ENCODE measurements at places on chromosomes 12 and 14.

DNA sequence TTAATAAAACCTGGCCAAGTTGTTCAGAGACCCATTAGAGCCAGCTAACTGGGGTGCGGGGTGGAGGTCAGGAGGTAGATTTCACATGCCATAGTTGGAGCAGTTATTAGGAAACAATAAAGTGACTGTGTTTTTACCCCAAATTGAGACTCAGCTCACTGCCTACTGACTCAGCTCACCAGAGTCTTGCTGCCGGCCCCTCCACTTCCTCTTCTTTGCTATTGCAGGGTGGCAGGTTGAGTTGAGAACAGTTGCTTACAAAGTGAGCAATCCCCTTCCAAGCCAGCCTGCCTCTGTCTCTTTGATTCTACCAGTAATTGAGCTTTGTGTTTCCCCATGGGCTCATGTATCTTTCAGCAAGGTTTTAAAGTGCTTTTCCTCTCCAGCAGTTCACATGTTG lies 12.9 kb downstream of the ST8SIA1 start:
- no peak for DNase-seq

- no peak for DNase-seq
These were observed 270.3 kb downstream of the CCDC91 start for GRCh38 chr12:28460420-28461130.

DNA sequence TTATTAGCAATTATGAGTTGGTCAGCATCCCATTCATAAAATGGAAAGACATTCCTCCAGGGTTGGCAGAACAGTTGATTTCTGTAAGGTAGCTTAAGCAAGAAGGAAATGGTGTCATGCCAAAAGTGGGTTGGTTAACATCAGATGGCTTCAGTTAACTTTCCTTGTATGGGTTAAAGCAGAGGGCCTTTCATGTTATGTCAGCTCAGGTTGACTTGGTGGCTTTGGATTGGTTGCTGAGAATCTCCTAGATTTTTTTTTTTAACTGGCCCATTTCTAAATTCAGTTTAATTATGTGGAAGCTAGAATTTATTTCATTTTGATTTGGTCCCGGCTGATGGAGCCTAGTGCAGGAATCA lies 87.8 kb downstream of the BBS10 start:
- no peak for DNase-seq

DNA sequence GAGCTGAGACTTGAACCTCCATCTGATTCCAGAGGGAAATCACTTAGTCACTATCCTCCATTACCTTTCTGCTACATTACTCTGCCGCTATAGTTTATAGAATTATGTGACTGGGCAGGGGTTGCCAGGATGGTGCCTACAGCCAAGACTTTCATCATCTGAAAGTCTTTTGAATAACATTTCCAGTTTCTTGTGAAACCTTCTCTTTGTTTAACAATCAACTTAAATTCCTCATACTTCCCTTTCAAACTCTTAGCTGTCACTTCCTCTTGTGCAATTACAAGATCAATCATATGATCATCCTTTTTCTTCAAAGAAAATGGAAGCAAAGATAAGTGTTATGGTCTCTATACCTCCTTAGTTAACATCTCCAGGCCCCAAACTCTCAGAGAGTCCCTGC lies 25.4 kb upstream of the PELI2 start:
- DNase-seq = no peak

GRCh38 chr14:97395068-97395467 lies 597.9 kb downstream of the VRK1 start:
- no peak for DNase-seq

GRCh38 chr14:91140672-91141071 lies 26.8 kb downstream of the DGLUCY start:
- DNase-seq = peak; percentile 50

DNA sequence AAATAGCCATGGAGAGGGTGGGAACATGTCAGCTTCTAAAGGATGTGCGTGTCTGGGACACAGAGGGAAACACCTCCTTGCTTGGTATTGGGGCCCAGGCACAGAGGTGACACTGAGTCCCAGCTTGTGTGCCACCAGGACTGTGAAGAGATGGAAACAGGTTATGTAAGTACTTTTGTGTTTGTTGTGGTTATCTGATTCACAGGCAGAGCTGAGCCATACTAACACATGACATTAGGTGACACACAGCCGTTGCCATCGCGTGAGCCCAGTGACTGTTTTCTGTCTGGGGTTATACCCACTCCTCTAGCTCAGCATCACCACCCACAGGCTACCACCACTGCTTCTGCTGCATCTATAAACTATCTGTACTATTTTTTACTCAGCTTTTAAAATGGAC lies 12.1 kb upstream of the FLVCR2 start:
- no peak for DNase-seq

DNA sequence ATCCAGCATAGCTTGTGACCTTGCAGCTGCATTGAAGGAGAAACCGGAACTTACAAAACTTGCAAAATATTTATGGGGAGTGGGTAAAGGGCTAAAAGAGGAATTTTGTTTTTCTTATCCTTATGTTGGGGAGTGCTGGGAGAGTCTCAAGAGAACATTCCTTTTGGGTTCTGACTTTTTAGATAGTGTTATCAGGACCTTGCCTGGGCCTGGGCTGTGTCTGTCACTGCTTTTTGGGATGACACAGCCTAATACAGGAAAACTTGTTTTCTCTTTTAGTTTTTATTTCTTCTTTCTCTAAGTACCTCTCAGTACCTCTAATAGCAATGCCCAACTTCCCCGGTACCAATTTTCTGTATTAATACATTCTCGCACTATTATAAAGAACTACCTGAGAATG lies 850.6 kb downstream of the RPS29 start:
- DNase-seq = no peak

DNA sequence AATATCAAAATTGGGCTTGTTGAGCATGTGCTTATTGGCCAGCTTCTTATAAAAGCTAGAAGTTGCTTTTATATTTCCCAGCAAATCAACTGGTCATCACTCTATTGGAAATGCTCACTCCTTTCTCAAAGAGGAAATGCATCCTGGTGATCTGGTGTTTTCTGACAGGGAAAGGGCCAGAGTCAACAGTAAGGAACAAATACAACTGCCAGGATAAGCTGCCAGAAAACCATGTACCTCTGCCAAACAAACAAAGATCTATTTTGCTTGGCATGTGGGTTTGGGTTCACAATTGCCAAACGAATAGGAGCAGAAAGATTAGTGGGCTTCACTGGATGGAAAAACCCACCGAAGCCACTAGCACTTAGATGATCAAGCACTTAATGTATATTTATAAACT lies 126.9 kb upstream of the PDZRN4 start:
- no peak for DNase-seq

- no peak for DNase-seq
These were observed 6.3 kb downstream of the GSTZ1 start for GRCh38 chr14:77327111-77327510.

DNA sequence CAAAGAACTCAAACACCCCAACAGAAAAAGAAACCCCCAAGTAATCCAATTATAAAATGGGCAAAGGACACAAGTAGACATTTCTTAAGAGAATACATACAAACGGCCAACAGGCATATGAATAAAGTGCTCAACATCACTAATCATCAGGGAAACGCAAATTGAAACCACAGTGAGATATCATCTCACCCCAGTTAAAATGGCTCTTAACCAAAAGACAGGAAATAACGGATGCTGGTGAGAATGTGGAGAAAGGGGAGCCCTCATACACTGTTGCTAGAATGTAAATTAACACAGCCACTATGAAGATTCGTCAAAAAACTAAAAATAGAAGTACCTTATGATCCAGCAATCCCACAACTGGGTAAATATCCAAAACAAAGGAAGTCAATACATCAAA lies 52.4 kb downstream of the CLMN start:
- DNase-seq = no peak

DNA sequence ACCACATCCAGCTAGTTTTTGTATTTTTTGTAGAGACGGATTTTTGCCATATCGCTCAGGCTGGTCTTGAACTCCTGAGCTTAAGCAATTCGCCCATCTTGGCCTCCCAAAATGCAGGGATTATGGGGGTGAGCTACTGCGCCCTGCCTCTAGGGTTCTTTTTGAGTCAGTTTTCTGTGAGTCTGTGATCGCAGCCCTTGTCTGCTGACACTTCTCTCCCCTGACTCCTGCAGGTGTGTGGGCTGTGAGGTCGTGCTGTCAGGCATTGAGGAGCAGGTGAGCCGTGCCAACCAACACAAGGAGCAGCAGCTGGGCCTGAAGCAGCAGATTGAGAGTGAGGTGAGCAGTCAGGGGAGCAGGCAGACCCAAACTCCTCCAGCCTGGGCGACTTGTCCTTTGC lies 6.3 kb downstream of the COPS7A start:
- no peak for DNase-seq

DNA sequence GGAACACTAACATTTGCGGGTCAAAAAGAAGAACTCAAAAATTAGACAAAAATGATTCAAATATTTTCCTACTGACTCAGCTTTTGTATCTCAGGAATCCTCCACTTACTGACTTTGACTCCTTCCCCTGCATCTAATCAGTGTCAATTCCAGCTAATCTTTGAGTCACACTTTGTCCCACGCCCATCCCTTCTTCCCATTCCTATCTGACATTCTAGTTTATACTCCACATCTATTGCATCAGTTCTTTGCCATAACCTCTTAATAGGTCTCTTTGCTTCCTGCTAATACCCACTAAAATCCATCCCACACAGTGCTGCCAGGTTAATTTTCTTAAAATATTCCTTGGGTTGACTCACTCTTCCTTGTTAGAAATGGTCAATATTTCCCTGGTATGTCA lies 19.1 kb downstream of the BBS10 start:
- peak; percentile 60 for DNase-seq

GRCh38 chr12:39603065-39603464 lies 16.5 kb downstream of the ABCD2 start:
- DNase-seq = no peak

DNA sequence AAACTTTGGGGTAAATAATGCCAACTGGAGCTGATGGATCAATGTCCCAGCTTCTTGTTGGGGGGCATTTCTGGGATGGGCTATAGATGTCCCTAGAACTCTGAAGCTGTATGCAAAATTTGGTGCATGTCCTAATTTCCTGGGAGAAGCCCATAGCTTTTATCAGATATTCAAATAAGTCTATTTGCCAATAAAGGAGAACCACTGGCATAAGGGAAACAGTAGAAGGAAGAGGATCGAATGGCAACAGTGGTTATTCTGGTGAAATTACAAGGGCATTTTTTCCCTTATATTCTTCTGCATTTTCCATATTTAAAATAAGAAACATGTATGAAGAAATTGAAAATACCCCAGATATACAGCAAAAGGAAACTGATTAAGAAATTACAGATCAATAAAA lies 34.2 kb downstream of the PSMA6 start:
- no peak for DNase-seq

- DNase-seq = no peak
These were observed 15.8 kb downstream of the FAM222A start for GRCh38 chr12:109729371-109729781.

GRCh38 chr12:116278667-116279066 lies 1.2 kb upstream of the MED13L start:
- DNase-seq = no peak

DNA sequence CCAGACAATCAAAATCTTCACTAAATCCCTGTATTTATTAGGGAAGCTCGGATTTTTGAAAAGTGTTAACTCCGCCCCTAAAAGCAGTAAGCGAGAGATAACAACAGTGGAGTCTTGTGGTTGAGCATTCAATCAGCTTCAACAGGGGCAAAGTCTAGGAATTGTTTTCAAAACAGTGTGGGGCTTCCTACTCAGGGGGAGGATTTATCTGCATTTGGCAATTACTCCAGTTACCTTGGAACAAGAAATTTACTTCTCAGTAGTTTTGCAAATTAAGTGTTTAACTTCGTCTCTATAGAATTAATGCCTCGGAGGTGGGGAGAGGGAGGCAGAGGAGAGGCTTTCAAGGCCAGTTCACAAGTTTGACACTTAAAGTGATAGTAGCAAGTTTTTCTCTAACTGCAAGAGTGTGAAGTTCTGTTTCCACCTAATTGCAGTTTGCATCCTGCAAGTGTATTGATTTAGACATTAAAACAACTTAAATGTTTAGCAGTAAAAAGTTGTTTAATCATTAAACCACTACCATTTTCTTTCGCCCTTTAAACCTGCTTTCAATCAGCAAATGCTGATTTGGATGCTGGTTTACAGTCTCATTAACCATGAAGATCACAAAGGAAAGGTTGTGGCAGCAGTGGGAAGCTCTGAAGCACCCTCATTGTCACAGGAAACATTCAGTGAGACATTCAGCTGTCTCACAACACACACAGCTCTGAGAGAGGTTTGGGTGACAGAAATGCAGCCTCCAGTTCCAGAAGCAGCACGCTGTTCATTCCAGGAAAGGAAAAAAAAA lies 102.0 kb downstream of the HMGA2 start:
- no peak for DNase-seq

GRCh38 chr14:93332397-93332852 lies 411 bp downstream of the BTBD7 start:
- peak; percentile 70 for DNase-seq

DNA sequence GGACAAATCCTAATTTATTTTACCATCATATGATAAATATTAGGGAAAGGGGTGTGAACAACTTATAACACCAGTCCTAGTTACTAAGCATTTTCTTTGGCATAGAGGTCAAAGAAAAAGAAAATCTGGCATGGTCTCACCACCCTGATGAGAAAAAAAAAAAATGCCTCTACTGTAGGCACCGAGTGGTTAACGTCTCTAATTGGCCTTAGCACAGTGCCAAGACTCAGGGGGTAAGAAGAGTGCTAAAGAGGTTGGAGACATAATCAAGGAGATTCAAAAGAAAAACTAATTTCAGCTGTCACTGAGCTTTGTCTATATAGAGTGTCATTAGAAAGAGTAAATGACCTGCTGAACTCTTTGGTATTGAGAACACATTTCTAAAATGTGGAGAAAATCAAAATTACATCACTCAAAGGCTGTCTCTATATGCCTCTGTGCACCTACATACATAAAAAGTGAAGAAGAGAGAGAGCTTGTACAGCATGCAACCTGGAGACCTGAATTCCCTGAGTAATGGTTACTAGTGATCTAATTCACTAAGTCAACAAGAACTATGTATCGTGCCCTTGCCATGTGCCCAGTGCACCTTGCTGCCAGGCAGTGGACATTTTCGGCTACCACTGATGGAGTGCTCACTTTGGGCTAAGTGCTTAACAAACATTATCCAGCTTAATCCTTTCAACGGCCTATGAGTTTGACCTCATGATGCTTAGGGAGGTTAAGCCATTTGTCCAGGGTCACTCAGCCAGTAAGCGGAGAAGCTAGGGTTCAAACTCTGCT lies 113.8 kb upstream of the G2E3 start:
- DNase-seq = no peak

GRCh38 chr14:55070981-55071411 lies 19.5 kb downstream of the MAPK1IP1L start:
- no peak for DNase-seq

DNA sequence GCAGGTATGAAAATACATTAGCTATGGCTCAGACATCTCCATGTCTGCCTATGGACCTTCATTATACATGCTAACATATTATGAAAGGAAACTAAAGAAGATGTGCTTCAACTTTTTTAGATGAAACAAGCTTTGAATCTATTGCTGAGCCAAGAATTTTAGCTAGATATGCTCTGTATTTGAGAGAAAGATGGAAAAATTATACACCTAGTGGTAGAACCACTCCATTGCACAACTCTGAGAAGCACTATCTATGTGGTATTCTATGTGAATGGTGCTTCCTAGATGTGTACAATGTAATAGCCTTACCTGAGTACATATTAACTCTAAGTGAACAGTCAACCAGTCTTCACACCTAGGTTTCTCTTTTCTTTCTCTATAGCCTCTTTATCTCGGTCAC lies 17.3 kb downstream of the EPYC start:
- DNase-seq = no peak

Data from kidney capillary endothelial cell (primary cell).